ENCODE measurements at places on chromosomes 3 and 15.

- ATAC-seq, result no peak
Measured at GRCh38 chr15:29921130-29921601, 98.9 kb upstream of the TJP1 start.

DNA sequence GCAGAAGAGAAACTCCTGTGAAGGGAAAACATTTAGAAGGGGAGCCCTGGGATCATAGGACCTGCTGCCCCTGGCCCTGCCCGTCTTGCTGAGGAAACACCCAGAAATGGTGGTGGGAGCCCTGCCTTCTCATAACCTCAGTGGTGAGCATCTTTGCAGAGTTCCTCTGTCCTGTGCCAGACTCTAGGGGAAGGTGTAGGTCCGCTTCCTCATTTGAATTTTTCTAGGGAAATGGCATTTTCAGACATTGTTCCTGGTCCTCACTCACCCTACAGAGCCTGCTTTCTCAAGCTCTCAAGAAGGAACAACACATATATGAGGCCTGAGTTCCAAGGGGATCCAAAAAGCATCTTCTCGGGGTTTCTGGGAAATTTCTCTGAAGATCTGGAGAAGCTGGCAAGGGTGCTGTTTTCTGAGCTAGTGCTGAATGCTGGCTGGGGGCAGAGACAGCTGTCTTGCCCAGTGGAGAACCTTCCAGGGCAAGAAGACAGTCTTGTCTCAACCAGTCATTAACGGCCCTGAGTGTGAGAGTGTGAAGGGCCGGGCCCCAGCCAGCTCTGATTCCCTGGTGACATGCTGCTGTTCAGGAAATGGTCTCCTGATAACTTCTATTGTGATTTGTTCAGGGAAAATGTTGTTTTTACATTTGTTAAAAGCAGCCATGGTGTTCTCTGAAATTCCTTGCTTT, 283.1 kb upstream of the LRRFIP2 start:
- no peak for ATAC-seq

DNA sequence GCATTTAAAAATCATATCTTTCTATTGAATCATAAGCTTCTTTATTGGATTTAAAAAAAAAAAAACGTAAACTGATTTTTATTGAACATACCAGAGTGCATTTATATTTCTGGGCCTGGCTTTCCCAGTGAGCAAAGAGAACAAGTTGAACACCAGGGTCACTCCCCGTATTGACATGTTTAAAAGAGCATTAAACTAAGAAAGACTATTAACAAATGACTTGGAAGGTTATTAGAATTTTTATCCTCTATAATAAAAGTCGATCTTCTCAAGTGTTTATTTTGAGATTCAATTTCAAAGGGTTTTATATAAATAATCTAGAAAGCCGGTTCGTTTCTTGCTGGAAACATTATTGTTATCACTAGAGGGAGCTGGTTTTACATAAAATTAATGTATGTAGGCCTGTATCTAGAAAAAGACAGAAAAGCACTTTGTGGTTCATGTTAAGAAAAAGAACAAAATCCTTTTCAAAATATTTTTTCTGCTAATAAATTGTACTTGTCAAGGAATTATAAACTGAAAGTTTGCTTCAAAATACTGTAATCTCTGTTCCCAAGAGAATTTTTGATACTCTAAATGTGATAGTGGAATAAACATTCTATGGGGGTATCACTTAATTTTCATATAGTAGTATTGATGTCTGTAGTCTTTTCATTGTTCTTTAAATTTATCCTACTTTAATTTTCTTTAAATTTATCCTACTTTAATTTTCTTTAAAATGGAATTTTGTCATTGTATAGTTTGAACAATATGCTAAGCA, 321.8 kb upstream of the MME start:
- ATAC-seq, result no peak

DNA sequence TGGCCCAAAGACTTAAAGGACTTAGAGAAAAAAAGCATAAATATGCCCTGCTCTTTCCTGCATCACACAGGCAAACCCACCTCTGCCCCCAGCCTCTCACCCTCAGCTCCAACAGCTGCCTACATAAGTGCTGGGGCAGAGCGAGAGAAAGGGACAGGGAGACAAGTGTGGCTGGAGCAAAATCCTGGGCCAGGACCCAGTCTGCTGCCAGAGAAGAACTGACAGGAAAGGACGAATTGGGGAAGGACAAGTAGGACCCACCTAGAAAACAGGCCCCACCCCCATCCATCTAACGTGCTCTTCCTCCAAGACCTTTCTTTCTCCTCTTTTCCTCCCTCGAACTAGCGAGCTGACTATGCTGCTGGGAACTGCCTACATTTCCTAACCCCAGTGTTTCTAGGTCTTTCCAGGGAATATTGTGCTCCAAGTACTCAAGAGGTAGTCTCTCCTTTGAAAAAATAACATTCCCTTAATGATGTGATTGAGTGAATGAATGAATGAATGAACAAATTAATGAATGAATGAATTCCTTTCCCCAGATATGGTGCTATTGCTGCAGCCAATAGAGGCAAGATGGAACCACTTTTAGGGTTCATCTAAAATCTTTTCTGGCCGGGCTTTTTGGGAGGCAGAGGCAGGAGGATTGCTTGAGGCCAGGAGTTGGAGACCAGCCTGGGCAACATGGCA, 18.4 kb downstream of the IGDCC4 start:
- no peak for ATAC-seq

DNA sequence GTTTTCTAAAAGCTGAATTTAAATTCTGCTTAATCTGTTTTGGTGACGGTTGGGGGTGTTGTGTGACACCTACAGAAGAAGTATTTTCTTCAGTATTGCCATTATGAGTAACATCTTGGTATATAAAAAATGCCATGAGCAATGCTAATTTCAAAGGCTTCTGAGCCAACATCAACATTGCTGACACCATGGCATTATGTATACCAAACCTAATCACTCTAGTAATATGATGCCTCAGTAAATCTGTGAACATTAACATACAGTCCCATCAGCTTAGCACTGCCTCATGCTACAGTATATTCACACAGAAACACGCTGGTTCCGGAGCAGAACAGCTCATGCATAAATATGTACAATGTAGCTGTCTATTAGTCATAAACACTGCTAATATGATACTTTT, 75.8 kb downstream of the ZPLD1 start:
- ATAC-seq, result no peak

GRCh38 chr15:43974852-43975251, 148.1 kb downstream of the WDR76 start:
- no peak for ATAC-seq

DNA sequence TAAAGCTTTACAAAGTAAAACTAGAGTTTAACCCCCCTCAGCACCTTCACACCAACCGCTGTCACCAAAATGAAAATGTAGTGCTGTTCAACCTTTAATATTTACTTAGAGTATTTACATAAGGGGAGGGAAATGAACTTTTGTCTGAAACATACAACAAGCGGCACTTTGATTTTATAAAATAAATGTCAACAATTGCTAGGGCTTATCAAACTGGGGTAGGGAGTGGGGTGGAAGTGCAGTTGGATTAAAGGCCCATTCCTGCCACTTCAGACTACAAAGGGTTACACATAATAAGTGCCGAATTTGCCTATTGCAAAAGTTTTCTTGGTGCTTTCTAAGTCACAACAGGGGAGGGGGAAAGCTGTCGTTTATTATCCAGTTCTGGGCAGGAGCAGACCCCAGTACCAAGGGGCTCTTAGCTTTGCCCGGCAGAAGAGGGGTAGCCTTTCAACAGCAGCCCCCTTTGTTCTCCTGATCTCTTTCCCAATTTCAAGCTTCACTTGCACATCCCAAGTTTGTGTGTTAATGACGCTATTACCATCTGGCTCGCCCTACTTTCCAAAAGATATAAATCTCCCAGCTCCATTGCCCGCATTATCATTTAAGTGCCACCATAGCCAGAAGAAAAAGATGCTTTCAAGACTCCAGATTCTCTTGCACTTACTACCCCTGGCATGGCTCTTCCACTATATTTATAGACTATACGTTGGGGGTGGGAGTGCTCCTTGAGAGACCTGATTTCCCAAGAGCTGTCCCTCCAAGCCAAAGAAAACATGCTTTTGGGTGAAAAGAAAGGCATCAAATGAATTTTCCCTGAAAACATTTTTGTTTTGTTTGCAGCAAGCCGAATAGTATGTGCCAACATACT, 17.0 kb downstream of the SOX2 start:
- no peak for ATAC-seq

DNA sequence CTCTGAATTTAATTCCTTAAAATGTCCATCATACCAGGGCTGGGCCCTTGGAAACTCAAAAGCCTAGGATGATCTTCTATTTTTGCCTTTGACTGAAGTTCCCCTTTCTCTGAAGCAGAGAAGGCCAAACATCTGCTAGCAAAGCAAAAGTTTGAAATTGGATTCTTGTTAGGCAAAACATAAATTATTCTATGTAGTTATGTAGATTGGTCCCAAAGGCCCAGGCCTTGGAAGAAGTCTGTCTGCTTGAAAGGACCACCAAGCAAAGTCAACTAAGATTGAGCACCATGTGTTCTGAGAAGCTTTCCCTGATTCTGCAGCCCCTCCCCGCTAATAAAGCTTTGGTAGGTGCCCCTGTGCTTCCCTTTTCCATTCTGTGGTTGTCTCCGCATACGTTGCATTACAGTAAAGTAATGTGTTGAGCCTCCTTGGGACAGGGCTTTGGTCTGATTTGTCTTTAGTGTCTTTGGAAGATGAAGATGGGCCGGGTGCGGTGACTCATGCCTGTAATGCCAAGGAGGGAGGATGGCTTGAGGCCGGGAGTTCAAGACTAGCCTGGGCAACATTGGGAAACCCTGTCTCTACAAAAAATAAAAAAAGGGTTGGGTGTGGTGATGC, 56.4 kb downstream of the RPL39L start:
- ATAC-seq, result no peak

DNA sequence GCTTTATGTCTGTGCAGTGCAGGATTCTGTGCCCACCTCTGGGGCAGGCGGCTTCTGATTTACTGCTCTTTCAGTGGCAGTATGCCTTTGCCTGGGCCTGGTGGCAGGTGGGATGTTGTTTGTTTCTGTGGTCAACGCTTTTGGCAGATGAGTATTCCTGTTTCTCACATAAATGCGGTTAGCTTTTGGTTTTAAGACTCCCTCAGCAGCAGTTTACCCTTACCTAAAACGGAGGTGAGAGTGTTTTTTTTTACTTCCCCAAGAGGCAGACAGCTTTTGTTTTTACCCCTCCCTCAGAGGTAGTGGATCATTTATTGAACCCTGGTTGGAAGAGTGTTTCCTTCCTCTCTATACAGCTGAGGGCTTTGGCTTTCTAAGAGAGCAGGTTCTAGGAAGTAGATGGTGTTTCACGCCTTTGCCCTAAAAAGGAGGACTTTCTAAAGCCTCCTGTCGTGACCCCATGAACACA, 134.1 kb upstream of the PLSCR5 start:
- ATAC-seq, result no peak

- no peak for ATAC-seq
Measured at GRCh38 chr15:29337156-29337959, 67.7 kb upstream of the NSMCE3 start.

- ATAC-seq, result no peak
Measured at GRCh38 chr3:48015431-48016180, 610 bp downstream of the MAP4 start.

DNA sequence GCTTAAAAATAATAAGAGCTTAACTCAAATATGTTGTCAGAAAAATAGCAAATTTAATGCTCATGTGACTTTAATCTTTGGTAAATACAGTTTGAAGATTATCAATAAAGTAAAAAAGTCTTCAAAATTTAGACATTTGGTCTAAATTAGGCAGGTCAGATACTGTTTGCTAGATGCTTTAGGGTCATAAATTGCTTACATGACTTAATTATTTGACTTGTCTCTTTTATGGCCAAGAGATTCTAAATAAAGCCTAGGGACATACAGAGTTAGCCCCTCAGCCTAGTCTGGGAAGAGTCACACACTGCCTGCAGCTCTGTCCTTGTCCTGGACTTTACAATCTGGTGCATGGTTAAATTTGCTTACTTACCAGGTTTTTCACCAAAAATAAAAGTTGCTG, 198.3 kb upstream of the LRRFIP2 start:
- ATAC-seq, result no peak

DNA sequence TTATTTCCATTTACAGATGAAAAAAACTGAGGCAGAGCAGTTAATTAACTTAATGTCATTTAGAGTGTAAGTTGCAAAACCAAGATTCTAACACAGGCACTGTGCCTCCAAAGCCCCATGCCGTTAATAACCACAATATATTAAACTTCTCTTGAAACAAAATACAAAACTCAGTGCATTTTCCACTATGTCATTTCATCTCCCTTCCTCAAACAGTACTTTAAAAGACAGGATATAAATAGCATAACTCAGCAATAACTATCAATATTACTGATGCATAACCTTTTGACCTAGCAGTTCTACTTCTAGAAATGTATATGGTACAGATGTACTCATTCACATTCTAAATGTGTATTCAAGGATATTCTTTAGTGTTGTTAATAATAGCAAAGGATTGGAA, 5.1 kb upstream of the TASOR start:
- ATAC-seq, result peak; percentile 74

DNA sequence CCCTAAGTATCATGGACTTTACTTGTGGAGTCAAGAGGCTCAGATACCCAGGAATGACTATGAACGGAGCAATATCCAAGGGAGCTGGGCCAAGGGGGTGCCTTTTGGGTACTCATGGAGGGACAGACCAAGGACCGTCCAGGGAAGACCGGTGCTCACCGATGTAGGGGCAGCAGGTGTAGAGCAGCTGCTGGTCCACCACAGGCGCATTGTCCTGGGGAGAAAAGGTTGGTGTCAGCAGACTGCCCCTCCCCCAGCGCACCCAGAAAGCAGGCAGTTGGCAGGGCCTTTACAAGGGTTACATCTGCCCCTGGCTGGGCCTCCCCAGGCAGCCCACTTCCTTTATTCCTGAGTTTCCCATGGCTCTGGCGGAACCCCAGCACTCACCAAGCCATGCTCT, 7.5 kb downstream of the CDAN1 start:
- ATAC-seq, result no peak

GRCh38 chr3:14879211-14879874, 60.6 kb downstream of the FGD5 start:
- ATAC-seq, result no peak

DNA sequence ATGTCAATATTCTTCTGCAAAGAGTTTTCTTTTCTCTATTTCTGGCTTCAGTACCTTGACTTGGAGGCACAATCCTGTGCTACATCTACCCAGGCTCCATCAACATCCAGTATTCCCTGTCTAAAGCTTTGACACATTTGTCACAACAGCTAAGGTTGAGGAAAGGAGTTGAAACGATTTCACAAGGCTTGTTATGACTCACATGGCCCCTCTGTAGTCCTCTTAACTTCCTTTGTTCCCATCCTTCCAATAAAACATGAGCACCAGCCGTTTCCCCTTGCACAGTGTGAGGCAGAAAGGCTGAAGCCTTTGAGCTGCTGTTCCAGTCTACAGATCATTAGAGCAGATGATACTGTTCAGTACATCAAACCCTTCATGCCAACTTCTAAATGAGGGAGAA, 163.0 kb upstream of the TMCO5A start:
- peak; percentile 45 for ATAC-seq

- ATAC-seq, result no peak
Measured at GRCh38 chr3:9897408-9898372, 5.0 kb upstream of the IL17RE start.

- no peak for ATAC-seq
Measured at GRCh38 chr3:191094057-191094845, 104.8 kb upstream of the OSTN start.

GRCh38 chr3:9298236-9298635, 48.8 kb upstream of the SRGAP3 start:
- no peak for ATAC-seq

Data from stimulated activated memory B cell treated with anti-CD40 and anti-IgM and Interleukin-4, amounts not matched to agents 10 μg/mL and 1 μg/mL and 100 μg/mL, for 72 hours (primary cell).